ENCODE measurements at places on chromosomes 1 and 21. TPM values are rescaled to one million over a fixed set of nuclear protein-coding genes. Genes with fewer than 3 reads are reported as not detected.

- DNase-seq = no peak
These were observed 76.5 kb downstream of the EPS15 start for GRCh38 chr1:51442616-51443015.

DNA sequence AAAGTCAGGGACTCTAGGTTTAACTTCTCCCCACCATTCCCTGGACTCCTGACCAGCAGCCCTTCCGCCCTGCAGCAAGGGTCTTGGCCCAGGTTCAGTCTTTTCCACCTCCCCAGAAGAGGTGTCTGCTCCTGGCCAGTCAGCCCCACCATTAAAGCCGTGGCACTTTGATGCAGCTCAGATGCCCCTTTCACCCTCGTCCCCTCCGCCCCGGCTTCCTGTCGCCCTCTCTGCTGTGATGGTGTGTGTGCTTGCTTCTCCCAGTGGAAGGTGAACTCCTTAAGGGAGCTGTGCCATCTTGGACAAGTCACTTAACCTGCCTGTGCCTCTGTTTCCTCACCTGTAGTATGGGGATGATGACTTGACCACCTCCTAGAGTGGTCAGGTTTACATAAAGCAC, 17.8 kb upstream of the TTC4 start:
- DNase-seq = no peak

DNA sequence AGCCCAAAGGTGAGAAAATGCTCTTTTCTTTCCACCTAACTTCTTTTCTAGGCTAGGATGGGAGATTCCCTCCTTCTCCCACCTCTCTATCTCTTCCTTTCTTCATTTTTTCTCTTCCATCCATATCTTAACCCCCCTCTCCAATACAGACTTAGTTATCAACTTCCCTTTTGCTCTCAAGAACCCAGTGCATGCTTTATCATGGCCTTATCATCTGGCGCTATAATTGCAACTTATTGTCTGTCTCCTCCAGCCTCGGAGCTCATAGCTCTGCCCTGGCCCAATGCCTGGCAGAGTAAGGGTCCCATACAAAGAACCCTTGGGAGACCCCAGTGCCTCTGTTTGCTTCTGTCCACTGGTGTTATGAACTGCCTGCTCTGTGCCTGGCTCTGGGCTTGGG, 71.0 kb upstream of the NFASC start:
- no peak for DNase-seq

GRCh38 chr1:223271085-223271781, 92.7 kb downstream of the SUSD4 start:
- DNase-seq = no peak

DNA sequence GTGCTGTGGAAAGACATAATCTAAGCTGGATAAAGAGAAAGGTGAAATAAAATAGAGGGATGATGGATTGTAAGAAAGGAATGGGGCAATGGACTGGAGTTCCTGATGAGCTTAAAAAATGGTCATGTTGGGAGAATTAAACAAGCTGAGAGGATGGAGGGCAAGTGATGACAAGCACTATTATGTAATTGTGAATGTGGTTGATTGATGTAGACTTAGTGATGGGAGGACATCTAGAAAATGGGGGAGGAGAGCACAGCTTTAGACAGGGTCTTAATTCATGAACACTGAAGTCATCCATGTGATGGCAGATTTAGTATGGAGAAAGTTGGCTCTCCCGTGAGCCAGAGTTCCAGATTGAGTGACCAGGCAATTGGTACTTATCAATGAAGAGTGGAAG, 29.0 kb downstream of the DNAH14 start:
- no peak for DNase-seq

DNA sequence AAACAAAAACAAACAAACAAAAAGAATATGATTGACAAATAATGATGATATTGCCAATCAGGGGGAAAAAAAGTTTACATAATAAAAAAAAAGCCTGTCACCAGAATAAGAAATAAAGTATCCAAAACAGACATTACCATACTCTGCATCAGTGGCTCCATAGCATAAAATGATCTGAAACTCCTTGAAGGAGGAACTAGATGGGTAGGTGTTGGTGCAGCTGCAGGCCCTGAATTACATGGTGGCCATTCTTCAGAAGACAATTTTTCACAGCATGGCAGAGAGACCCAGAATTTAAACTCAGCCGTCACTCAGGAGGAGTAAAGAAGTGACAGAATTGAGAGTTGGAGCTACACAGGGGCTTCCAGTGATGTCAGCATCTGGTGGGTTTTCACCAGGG, 60.2 kb downstream of the GLUL start:
- no peak for DNase-seq

GRCh38 chr1:183562701-183563100, 27.6 kb downstream of the NCF2 start:
- DNase-seq = no peak

DNA sequence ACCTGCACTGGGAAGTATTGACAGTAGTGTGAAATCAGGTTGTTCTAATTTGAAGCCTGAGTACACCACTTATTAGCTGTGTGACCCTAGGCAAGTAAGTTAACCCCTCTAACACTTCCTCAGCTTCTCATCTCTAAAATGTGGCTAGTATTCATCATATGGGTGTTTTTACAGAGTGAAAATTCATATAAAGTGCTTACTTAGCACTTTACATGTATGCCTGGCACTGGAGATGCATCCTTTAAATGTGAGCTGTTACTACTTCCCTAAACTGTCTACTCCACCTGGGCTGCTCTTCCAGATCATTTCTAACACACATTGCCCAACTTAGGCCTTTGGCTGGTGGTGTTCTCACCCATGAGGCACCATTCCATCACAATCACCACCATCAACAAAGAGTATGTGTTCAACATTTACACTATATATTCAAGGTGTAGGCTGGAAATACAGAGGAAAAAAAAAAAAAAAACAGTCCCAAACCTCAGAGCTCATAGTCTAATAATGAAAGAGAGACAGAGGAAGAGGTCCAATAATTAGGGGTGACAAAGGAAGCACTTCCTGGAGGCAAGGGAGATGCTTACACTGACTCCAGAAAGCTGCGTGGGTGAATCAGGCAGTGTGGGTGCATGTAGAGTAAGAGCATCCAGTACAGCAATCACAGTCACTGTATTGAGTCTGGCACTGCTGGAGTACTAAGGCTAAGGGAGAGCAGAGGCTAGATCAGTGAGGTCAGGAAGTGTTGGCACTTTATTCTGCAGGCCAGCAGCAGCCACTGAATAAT, 3.6 kb downstream of the STX6 start:
- peak; percentile 18 for DNase-seq

DNA sequence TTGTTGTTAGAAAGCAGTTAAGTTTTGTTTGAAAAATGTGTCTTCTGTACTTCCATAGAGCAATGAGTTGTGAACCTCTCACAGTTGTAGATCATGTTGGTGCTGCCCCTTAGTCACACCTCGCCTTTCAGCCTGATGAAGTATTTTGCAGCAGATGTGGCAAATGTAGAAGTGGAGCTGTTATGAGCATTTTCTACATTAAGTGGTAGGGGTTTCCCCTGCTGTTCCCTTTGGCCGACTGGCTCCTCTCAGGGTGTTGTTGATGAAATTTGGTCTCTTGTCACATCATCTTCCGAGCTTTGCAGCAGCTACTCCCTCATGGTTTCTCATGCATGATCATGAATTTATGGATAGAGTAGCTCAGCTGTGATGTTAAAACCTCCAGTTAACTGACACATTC, 33.6 kb upstream of the DENND1B start:
- no peak for DNase-seq

Gene FMOD
- 11.4 TPM for total RNA-seq

Gene C1orf185
- total RNA-seq = not detected

Gene NPPB
- total RNA-seq = not detected

Gene GFI1
- not detected for total RNA-seq

Gene TMEM240
- total RNA-seq = 1.7 TPM

Gene DMRTA2
- not detected for total RNA-seq

Gene KRTAP21-2
- total RNA-seq = not detected

Data from dermis blood vessel endothelial cell (primary cell).